GM04504 (cell line): ENCODE measurements at places on chromosomes 4 and X.

DNA sequence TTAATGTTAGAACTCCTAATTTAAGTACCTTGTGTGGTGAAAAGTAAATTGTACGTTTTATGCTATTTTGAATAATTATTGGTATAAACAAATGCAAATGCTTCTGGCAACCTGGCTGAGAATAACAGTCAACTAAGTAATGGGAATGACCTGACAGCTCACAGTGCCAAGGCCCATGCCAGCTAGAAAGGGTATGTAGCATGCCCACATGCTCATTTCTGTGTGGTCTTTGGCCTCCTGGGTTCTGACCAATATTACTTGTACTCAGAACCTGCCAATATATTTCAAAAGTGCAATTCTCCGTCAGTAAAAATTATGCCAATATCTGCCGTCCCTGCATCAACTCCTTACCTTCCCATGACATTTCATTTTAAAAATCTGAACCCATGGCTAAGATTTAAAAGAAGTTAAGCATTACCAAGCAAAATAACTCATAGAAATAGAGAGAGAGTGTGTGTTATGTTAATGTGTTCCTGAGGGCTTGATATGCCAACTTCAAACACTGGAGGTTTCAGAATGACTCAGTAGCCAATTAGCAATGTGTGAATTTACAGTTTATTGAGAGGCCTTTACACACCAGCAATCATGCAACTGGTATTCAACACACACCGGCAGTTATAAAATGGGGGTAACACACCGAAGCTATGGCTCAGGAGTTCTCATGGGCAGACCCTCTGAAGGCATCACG is 820.8 kb downstream of the FSTL5 start:
- DNase-seq = no peak

- no peak for DNase-seq
These were observed 241.4 kb downstream of the RASL11B start for GRCh38 chr4:53103481-53103880.

DNA sequence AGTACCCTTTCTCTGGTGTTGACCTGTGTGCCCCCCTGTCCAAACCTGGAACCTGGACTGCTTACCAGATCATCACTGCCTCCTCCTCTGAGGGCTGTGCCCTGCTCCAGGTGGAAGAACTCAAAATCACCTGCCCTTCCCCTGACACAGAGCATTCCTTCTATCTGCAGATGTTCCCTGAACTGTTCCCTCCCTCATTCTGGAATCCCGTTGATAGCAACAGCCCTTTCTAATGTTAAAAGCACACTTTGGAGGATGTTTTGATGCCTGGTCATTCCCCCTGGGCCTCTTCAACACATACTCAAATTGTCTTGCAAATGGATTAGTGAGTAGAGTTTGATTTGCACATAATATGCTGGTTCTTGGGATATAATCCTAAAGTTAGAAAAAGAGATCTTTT is 225.8 kb downstream of the FGF13 start:
- DNase-seq = no peak

DNA sequence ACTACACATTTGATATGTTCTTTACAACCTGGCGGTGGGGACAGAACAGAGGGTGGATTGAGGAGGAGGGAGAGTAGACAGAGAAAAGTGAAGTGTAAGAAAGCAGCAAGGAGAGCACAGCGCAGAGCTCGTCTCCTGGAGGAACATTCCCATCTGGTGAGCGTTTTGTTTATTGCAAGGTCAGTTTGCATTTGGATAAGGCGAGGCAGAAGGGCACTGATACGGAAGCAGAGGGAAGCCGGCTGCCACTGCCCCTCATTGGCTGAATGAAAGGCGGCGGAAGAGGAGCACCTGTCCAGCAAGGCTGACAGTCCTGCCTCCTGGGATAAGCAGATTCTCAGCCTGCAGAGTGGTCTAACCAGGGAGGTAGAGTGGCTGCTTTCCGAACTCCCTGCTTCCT is 83.2 kb downstream of the GPR143 start:
- DNase-seq = no peak

DNA sequence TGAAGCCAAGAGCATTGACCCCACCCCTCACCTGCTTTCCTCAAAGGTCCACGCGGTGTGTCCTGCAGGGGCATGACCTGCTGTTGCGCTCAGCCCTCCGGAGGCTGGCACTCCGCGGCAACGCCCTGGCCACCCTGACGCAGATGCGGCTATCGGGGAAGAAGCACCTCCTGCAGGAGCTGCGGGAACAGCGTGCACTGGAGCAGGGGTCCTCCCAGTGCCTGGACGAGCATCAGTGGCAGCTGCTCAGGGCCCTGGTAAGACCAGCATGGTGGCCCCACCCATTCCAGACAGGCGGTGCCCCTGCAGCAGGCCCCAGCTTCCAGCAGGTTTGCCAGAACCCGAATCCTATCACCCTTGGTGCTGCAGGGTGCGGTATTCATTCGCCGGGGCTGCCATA is 86.0 kb downstream of the EVC start:
- DNase-seq = no peak

GRCh38 chr4:73988061-73988460 is at the start of gene PPBP:
Gene PPBP (minus strand): TSS chr4:73988190. CDS start chr4:73988103, 87 bp downstream.
- DNase-seq = no peak

DNA sequence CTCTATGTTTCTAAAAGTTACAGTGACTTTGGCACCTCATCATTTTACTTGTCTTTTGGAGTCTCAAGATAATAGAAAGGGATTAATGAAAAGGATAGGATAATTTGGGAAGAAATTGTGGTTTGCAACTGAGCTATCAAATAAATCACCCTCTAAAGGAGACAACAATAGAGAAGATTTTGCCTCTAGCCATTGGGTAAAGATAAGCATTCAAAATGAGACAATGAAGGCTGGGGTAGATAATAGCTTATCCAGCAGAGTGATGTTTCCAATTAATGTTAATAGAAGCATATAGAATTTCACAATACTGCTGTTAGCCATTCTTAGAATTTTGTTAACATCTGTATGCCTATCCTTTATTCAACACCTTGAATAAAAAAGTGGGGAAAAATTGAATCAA is 1177.6 kb downstream of the ADGRL3 start:
- DNase-seq = no peak

GRCh38 chr4:100926039-100926717 is 408.4 kb upstream of the EMCN start:
- DNase-seq = no peak

DNA sequence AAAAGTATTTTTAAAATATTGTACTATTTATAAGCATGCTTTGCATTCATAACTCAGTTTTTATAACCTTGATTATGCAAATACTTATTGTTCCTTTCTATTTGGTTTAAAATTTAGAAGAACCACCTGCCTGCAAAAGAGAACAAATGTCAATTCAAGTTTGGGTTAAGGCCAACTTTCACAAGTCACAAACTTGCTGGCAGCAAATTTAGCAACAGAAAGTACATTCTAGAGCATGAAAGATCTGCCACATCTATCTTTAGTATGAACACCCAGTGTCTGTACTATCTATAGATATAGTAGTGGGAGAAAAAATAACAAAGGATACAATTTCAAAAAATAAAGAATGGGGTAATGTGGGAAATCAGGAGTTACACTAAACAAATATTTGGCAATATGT is 1014.2 kb downstream of the C4orf33 start:
- no peak for DNase-seq

- DNase-seq = no peak
These were observed 103.6 kb upstream of the ADGRG2 start for GRCh38 chrX:19225909-19226308.

DNA sequence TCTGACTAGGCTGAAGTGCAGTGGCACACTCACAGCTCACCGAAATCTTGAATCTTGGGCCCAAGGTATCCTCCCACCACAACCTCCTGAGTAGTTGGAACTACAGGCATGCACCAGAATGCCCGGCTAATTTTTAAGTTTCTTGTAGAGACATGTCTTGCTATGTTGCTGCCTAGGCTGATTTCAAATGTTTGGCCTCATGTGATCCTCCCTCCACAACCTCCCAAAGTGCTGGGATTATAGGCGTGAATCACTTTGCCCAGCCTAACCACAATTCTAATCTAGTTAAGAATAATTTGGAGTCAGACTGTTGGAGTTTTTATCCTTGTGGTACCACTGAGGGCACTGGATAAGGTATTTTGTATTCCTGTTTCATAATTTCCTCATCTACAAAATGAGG is 317.5 kb upstream of the AGA start:
- DNase-seq = no peak

GRCh38 chr4:27616166-27616565 is 755.5 kb downstream of the STIM2 start:
- DNase-seq = no peak

DNA sequence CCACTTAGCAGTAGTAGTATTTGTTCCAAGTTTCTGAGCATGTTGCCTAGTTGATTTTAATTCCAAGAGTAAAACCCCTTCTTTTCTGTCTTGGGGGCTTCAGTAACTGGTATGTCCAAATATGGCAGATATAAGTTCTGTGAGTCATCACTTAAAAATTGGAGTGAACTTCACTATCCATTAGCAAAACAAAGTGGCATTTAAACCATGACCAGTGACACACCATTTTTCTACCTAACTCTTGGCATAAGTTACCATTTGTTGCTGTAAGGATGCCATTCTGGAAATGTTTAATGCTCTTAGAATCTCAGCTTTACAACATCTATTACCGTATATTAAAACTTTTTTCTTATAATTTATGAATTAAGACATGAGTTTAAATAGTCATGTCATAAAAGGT is 102.0 kb downstream of the CBR4 start:
- DNase-seq = no peak

DNA sequence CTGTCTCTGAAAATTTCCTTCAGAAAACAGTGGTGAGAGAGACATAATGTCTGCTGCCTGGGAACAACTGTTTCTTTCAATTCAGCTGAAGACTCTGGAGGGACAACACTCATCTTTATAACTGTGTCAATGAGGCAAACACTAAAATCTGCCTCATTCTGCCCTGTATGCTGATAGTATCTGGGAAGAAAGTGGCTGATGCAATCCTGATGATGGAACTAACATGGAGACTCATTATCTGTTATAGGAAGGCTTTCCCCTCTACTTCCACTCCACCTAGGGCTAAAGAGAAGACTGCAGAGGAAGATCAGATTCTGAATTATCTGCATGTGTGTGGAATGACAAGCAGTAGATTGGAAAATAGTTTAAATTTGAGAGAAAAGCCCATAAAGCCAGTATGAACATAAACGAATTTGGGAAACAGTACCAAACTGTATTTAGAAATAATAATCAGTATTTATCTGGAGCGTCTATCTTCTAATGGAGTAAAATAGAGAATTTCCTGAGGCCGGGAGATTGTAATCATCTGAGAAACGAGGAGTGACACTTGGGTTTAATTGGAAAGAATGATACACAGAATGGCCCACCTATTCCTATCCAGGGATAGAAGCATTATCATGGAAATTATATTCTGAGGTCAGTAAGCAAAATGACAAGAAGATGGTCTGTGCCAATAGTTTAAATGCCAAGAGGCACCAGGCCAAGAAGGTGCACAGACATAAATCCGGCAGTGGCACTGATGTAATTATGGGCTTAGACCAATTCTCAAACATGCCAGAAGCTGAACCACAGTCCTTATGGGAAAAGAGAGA is 85.4 kb downstream of the SHISA3 start:
- no peak for DNase-seq

DNA sequence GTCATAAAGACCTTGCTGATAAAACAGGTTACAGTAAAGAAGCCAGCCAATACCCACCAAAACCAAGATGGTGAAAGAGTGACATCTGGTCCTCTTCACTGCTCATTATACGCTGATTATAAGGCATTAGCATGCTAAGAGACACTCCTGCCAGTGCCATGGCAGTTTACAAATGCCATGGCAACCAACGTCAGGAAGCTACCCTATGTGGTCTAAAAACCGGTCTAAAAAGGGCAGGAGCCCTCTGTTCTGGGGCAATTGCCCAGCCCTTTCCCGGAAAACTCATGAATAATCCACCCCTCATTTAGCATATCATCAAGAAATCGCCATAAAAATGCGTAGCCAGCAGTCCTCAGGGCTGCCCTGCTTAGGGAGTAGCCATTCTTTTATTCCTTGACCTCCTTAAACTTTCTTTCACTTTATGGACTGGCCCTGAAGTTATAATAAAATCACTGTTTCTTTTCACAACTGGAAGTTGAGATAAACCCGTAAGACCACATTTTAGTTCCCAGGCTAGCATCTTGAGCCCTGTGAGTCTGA is 260.5 kb upstream of the FAT1 start:
- DNase-seq = no peak

DNA sequence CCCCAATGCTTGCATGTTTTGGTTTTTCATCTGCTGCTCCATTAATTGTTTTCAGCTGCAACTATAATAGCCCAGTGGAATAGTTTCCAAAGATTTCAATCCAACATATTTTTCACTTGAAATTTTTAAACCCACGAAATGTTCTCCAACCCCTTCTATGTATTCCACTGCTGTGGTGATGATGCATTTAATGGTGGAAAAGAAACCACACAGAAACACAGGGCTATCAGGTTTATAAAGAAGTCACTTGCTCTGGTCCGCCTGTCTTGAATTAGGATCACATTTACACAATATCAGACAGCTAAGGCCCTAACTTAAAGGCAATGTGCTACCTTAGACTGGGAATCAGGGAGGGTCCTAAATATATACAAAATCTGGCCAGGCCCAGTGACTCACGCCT is 35.0 kb downstream of the OPHN1 start:
- no peak for DNase-seq

DNA sequence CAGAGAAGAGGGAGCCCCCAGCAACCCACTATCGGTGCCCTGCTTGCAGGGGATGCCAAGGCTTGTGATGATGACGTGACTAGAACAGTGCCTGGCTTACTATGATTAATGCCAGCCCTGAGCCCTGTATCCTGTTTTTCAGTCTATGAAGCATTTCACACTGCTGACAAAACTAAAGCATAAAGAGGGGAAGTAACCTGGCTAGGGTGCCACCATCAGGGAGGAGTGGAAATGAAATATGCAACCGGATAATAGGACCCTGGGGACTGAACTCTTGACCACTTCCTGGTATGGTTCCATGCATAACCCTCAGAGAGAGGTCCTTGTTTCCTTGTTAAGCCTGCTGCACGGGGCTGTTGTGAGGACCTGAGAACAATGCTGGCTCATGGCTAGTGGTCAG is 50.3 kb downstream of the MED28 start:
- no peak for DNase-seq

DNA sequence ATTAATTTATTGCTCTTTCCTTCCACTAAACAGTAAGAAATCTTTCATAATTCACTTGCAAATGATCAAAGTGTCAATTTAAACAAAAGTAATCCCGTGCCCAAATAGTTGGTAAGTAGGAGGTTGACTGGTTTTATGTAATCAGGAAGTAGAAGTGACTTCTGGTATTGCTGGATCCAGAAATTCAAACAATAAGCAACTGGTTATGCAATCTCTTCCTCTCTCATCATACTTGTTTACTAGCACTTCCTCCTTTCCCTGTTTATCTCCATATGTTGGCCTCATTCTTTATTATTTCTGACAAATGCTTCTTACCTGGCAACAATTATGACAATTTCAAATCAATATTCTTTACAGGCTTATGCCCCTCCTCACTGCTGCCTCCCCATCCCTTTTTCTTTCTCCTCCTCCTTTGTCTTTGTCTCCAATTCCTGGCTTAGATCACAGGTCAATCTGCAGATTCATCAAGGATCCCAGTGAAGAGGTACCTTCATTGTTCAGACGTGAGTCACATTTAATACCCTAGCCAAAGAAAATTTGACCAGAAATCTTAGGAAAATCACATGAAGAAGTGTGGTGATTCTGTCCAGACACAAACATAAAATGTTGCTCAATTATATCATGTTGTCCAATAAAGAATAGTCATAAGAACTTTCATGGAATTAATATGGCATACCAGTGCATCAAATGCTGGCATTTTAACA is 323.2 kb upstream of the PCDH7 start:
- DNase-seq = no peak

- peak; percentile 11 for DNase-seq
These were observed 12.7 kb upstream of the PAQR3 start for GRCh38 chr4:78951862-78952472.
